ENCODE measurements at places on chromosomes 7 and 10.
A peak's percentile ranks its signal among the peaks of the same experiment; 100 is the strongest.

GRCh38 chr10:118564114-118564513 is 31.3 kb downstream of the PRLHR start:
- no peak for DNase-seq

DNA sequence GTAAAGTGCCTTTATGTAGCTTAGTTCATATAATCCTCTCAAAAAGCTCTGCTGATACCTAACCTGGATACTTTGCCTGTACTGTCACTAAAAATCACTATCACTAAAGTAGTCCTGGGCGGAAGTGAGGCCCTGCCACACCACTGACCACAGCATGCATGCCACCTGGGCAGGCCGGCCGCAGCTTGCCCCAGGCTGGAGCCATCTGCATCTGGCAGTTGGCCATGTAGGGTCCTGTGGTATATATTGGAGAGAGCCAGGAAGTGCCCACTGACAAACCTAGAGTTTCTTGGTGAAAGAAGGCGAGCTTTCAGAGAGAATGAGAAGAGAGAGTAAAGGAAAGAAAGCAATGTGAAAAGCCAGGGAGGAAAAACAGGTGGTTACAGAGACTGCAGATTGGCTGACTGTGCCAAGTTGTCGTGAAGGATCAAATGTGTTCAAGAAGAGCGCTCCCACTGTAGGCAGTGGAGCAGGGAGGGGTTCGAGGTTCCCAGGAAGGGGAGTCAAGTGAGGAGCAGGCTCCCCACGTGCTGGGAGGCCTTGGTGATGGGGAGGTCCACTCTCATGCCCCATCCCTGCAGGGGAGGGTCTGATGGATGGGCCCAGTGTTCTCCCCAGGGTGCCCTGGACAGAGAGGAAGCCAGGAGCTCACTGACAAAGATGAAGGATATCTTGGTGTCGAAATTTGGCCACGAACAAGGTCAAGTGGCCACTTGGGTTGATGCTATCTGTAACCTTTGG is 13.6 kb downstream of the LOXL4 start:
- no peak for DNase-seq

DNA sequence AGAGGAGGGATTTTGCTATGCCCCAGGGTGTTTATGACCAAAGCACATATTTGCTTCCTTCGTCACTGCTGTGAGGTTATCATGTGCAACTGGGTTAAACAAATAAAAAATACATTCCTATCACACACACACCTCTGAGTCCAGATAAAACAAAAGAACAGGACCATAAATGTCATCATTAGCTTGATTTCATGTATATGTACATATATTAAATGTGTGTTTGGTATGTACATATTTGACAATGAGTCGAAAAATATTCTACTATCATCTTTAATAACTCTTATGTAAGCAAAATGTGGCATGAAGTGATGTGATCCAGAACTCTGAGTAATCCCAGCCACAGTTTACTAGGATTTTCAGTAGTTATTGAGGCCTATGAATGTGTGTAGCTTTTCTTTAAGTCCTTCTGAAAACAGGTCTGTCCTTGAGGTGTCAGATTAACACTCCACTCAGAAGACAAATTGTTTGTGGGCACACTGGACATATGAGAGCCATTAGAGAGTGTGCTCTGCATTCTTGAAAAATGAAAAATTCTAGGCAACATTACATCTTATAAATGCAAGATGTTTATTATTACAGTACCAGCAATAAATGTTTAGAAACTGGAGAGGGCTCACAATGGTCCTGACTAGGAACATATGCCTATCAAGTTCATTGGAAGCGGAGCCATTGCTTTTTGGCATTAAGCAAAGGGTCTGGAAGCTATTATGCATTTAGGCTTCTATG is 335.1 kb upstream of the SEMA3A start:
- peak; percentile 73 for DNase-seq

GRCh38 chr7:157138101-157138423 is 664 bp upstream of the UBE3C start:
- no peak for DNase-seq

DNA sequence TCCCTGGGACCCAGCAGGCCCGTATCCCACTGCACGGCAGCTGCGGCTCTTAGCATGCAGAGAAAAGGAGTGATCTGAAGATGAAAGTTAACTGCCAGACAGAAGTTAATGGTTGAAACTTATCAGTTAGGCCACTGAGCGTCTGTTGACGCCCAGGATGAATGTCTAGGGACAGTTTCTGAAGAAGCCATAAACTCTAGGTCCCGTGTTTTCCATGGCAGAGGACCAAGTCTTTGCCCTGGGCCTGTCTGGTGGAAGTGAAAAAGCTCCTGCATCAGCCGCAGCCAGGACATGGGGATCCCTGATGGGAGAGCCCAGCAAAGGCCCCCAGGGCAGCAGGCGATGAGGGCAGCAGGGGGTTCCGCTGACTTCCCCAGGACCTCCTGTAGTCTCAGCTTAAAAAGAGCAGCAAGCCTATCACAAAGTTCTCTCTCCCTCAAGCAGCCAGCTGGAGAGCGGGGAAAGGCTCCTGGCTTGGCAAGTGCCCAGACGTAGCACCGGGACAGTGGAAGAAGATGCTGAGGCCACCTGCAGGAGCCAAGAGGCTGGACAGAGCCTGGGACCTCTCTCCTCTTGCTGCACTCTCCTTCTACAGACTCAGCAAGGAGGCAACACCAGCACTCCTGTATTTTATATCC is 79.6 kb downstream of the TNS3 start:
- peak; percentile 65 for DNase-seq

DNA sequence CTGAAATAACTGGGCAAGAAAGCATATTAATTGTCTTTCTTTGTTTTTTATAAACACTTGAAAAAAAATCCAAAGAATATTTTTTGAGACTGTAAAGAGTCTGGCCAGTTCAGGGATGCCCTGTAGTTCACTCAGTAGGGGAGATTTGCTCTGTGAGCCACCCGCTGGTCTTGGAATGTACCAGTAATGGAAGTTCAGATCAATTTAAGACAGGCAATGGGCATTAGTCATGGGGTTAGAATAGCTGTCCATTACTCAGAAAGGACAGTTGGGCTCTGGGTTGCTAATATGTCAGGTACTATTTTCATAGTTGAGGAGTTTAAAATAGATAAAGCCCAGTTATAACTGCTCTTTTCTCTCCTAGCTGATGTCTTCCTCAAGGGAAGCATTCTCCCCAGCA is 38.7 kb downstream of the A1CF start:
- peak; percentile 66 for DNase-seq

- DNase-seq = no peak
These were observed 81.7 kb upstream of the NFE2L3 start for GRCh38 chr7:26070290-26070689.

DNA sequence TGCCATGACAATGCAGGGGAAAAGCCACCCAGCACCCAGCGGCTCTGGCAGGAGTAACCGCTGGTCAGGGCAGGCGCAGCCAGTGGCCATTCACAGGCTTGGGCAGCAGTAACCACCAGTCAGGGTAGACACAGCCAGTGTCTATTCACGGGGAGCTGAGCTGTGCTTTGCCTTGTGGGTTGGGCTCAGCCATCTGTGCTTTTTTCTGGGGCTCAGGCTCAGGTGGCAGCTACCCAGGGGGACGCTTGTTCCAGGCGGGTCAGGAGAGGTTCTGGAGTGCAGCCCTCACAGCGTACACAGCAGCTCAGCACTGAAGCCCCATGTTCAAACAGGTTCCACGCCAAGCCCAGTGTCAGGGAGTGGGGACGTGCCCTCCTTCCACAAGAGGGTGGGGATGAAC is 28.5 kb downstream of the FOXL3 start:
- DNase-seq = no peak

- DNase-seq = no peak
These were observed 373.9 kb downstream of the SFMBT2 start for GRCh38 chr10:7036951-7037350.

GRCh38 chr7:30646154-30646553 is 36.1 kb downstream of the CRHR2 start:
- DNase-seq = no peak

GRCh38 chr10:95337423-95338160 is 46.8 kb upstream of the PDLIM1 start:
- DNase-seq = no peak

GRCh38 chr7:30028749-30029635 is 780 bp downstream of the PLEKHA8 start:
- peak; percentile 28 for DNase-seq

DNA sequence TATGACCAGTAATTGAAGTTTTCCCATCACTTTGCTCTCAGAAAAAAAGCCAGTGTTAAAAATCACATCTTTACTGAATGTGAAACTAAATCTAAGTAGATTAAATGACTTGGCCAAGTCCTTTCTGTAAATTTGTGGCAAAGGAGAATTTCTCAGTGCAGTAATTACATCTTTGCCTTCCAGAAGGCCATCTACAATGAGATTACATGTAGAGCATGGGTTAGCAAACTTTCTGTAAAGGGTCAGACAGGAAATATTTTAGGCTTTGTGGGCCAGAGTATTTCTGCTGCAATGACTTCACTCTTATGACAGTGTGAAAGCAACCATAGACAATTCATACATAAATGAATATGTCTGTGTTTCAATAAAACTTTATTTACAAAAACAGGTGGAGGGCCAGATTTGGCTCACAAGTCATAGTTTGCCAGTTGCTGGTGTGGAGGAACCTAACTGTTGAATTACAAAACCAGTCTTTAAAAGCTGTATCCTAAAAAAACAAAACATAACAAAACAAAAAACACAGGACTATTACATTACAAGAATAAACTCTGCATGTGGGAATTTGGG is 191.0 kb downstream of the TAX1BP1 start:
- no peak for DNase-seq

- no peak for DNase-seq
These were observed 48.4 kb upstream of the GLI3 start for GRCh38 chr7:42285383-42285824.

- peak; percentile 77 for DNase-seq
These were observed 223.7 kb upstream of the MKLN1 start for GRCh38 chr7:131103997-131104396.

- no peak for DNase-seq
These were observed 772 bp upstream of the ZSCAN25 start for GRCh38 chr7:99615989-99616358.

DNA sequence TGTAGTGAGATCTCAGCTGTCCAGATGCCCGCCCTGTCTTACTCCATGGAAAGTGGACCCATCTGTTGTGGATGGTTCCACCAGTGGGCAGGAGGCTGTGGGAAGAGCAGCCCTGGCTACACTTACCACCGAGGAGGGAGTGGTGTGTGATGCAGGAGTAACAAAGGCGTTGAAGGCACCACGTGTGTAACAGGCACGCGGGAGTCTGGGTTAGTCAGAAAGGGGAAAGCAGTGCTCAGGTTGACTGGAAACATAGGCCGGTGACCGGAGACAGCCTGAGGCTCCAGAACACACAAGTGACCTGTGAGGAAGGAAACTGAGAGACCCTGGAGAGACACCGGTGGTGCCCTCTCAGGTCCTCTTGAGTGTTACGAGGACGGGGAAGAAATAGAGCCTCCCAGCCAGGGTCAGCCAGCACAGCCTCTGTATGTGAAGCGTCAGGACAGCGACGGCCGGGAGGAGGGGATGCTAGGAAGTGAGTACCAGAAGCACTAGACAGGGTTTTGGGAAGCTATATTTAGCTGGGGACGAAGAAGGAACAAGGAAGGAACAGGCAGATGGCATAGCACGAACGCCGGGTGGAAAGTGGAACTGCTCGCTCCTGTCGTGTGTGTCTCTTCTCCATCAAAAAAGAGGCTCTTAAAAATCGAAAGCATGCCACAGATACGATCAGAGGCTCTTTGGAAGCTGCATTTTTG is 51.7 kb downstream of the DAGLB start:
- no peak for DNase-seq

GRCh38 chr10:24920907-24921881 is 31.2 kb downstream of the PRTFDC1 start:
- peak; percentile 97 for DNase-seq

GRCh38 chr7:40698921-40699260 is 564.1 kb downstream of the SUGCT start:
- no peak for DNase-seq

GRCh38 chr10:112360308-112361270 is 13.3 kb upstream of the ACSL5 start:
- DNase-seq = peak; percentile 14

Data from astrocyte of the spinal cord (primary cell).